ENCODE measurements at places on chromosomes 2 and 18. TPM values are rescaled to one million over a fixed set of nuclear protein-coding genes. Genes with fewer than 3 reads are reported as not detected.

HJURP gene
- 61.5 TPM for total RNA-seq

IL36B gene
- total RNA-seq, result 0.17 TPM

CHST9 gene
- total RNA-seq, result not detected

TEX44 gene
- total RNA-seq, result not detected

FAM110C gene
- total RNA-seq, result 0.14 TPM

ALKAL2 gene
- not detected for total RNA-seq

SH3BP4 gene
- 43.6 TPM for total RNA-seq

NTSR2 gene
- total RNA-seq, result not detected

IL36A gene
- not detected for total RNA-seq

REG1B gene
- not detected for total RNA-seq

CNGA3 gene
- not detected for total RNA-seq

EGR4 gene
- 0.28 TPM for total RNA-seq

NEB gene
- 0.20 TPM for total RNA-seq

CRYGD gene
- total RNA-seq, result not detected

GNLY gene
- 0.30 TPM for total RNA-seq

ASXL3 gene
- not detected for total RNA-seq
